ENCODE measurements at places on chromosomes 12 and 14.

- DNase-seq: no peak
Observed at GRCh38 chr12:5956987-5957386, 11.9 kb upstream of the ANO2 start.

DNA sequence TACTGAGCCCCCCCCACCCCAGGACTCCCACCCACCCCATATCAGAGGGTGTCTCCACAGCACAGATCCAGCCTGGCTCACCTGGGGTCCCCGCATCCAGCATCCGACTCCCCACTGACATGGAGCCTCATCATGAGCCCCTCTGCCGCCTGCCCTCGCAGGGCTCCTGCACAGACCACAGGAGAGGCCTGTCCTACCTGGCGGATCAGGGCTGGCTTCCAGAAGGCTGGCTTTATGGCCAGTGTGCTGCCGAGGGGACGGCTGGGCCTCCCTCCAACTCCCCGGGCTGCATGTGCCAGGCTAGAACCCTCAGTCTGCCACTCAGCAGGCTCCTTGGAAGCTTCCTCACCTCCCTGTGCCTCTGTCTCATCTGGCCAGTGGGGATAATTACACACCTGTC is 119.0 kb downstream of the RFLNA start:
- DNase-seq: no peak

DNA sequence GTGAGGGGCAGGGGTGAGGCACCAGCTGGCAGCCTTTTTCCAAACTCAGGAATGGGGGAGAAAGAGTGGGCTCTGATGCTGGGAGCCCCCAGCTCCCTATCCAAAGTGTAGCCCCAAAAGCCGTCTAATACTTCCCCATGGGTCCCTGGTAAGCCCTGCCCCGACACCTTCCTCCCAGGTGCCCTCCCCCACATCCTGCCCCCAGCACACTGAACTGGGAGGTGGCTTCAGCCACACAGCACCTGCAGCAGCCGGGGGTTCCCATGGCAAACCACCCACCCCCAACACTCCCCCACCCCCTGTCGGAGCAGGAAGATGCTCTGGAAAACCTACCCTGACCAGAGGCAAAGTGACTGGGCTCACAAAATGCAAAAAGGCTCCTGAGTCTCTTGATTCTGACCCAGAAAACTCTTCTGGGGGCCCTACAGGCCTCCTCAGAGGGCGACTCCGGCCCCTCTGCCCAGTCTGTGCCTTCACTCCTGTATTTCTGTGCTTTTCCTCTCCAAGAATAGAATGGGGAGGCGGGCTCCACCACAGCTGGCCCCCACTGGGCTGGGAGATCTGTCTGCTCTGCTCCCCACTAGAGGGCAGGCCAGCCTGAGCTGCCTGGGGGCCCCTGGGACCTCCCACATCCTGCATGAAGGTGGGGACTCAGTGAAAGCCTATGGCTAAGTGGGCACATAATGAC is 81.6 kb downstream of the ITPK1 start:
- peak; percentile 15 for DNase-seq

- DNase-seq: no peak
Observed at GRCh38 chr14:95395098-95395737, 75.5 kb upstream of the CLMN start.

- no peak for DNase-seq
Observed at GRCh38 chr14:71117839-71118743, 210.8 kb downstream of the PCNX1 start.
